ENCODE measurements at places on chromosomes 5 and 9.

DNA sequence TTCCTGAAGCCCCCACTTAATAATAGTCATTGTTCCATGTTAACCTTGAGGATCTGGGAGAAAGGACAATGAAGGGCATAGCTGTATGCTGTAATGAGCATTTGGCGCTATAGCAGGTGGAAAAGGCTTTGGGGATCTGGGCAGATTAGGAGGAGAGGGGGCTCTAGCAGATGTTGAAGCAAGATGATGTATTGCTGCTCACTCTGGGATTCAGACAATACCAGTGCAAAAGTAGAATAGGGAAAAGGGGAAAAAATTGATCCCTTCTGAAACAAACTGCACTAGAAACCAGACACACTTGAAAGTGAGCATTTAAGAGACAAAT lies 575.3 kb upstream of the MEF2C start:
- no peak for DNase-seq

GRCh38 chr9:111603041-111603440 lies 3.6 kb upstream of the PTGR1 start:
- no peak for DNase-seq

DNA sequence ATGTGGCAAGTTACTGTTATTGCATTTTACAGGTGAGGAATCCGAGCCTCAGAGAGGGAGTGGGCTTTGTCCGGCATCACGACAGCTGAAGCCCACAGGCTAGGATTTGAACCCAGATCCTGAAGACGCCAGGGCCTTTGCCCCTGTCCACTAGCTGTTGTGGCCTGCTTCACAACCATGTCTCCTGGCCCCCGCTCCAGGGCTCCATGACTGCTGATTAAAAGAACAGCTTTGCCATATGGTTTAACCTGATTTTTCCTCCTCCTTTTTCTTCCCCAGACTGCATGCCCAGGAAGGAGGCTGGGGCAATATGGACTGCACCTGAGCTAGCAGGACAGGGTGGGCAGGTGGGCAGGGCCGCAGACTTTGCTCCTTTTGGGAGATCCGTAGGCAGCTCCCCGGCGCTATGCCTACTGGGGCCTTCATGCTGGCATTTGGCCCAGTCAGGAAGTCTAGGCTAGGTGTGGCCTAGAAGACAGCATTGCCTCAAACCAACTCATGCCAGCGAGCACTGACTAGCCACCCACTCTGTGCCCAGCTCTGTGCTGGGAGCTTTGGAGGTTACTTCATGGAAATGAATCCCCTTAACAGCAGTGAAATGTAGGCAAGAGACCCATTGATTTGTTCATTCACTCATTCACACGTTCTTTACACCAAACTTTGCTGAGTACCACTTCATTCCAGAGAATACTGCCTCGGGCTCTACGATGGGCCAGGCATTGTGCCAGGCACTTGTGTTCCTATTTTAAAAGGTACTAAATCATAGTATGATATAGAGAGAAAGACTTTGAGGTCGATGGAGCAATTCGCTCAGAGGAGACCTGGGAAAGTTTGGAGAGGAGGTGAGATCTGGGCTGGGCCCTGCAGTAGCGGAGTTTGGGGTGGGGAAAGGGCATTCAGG lies 94.3 kb upstream of the CPEB4 start:
- DNase-seq: no peak

- no peak for DNase-seq
Observed at GRCh38 chr9:37433867-37434371, 11.4 kb downstream of the GRHPR start.

DNA sequence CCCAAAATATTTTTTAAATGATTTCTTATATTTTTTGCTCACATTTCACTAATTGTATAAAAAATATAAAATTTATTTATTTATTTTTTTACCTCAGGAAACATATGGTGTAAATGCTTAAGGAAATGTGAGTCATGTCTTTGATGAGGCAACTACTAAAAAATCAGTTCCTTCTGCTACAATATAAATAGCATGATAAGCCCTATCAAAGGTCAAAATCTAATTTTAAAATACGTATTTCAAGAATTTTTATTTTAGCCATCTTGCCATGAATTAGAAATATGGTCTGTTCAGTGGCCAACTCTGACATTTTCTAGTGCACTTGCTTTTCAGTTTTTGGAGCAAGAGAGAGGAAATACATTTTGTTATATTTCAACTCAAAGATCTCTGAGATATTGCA lies 50.5 kb downstream of the PDE4D start:
- DNase-seq: no peak

GRCh38 chr5:17801595-17801994 lies 167.3 kb downstream of the TAF11L14 start:
- no peak for DNase-seq

DNA sequence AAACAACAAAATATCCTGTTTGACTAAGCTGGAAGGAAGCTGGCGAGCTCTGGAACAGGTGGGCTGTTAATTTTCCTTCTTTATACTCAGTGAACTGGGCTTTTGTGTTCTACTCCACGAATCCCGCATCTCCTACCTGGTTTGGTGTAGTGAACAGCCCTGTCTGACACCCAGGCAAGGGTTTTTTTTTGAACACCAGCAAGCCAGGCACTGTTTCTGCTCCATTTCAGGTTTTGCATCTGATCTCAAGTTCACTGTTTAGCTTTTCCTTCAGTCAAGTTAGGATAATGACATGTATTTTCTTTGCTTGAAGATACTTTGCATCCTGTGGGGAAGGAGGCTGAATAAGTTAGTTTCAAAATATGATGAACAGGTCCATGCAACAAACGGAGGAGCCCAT lies 204.5 kb downstream of the SEMA6A start:
- no peak for DNase-seq

DNA sequence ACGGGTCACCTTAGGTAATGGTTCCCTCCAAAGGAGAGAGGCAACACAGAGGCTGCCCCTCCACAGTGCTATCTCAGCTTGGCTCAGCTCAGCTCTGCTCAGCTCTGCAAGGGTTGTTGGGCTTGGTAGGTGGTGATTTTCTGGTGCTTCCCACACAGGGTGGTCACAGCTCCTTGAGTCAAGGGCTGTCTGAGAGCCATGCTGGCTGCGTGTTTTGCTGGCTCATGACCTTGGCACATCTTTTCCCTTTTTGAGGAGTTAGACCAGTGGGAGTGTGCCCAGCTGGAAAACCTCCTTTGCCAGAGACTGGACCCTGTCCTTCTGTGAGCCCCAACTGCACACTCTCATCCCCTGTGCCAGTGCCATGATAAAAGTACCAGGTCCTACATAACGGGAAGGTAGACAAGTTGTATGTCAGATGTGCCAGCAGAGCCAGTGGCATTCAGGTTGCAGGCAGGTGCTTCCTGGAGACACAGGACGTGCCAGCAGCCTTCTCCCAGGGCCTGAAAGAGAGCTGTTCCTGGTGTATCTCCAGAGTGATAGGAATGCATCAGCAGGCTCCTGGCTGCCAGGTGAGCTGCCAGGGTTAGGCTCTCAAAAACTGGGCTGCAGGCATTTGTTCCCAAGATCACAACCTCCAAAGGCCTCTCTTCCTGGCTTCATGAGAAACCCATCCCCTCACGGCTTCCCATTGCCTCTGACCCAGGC lies 118.6 kb upstream of the CXCL14 start:
- no peak for DNase-seq

GRCh38 chr9:129550199-129550839 lies 70.6 kb downstream of the C9orf50 start:
- DNase-seq: no peak

- DNase-seq: no peak
Observed at GRCh38 chr9:135365013-135365768, 114.4 kb upstream of the PPP1R26 start.

GRCh38 chr5:145244251-145244650 lies 590.9 kb downstream of the PRELID2 start:
- no peak for DNase-seq

- DNase-seq: no peak
Observed at GRCh38 chr9:131100445-131100844, 4.1 kb downstream of the AIF1L start.

- no peak for DNase-seq
Observed at GRCh38 chr5:115873392-115873791, 31.7 kb downstream of the AP3S1 start.

- DNase-seq: no peak
Observed at GRCh38 chr9:35659340-35659739, 1.2 kb downstream of the CCDC107 start.

- DNase-seq: no peak
Observed at GRCh38 chr5:138944527-138945322, 69.6 kb upstream of the LRRTM2 start.

Data from T-helper 1 cell (primary cell).